ENCODE measurements at places on chromosomes 2 and 18.

DNA sequence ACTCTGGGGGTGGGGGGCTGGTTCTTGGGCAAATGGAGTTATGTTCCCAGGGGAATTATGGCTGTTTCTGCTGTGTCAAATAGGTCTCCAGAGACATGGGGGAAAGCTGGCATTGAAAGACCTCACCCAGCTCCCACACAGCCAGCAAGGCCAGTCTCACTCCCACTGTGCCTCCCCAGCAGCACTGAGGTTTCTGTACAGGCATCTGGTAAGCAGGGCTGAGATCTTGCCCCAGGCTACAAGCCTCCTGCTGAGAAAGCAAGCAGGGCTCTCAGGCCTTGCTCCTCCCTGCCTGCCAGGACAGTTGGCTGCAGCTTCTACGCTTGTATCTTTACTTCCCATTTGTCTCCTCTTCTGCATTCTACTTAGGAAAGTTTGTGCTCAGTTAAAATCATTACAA lies 50.5 kb upstream of the FHOD3 start:
- no peak for DNase-seq

GRCh38 chr2:20137131-20137571 lies 85.7 kb upstream of the LAPTM4A start:
- no peak for DNase-seq

GRCh38 chr2:27915874-27916273 lies 25.3 kb downstream of the BABAM2 start:
- no peak for DNase-seq

GRCh38 chr2:239949075-239949474 lies 76.1 kb downstream of the NDUFA10 start:
- no peak for DNase-seq

DNA sequence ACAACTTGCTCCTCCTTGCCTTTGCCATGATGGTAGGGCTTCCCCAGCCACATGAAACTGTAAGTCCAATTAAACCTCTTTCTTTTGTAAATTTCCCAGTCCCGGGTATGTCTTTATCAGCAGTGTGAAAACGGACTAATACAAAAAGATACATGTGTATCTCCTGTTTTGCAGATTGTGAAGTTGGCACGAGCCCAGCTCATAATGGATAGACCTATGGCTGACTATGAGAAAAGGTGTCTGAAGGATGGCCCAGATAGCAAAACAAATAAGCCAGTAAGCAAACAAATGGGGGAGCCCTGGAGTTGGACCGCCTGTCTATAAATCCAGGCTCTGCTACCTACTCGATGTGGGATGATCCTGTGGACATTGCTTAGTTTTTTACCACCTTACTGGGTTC lies 15.5 kb upstream of the PRKCE start:
- DNase-seq = no peak

- DNase-seq = no peak
These were observed 143.8 kb downstream of the MEIS1 start for GRCh38 chr2:66578687-66579106.

DNA sequence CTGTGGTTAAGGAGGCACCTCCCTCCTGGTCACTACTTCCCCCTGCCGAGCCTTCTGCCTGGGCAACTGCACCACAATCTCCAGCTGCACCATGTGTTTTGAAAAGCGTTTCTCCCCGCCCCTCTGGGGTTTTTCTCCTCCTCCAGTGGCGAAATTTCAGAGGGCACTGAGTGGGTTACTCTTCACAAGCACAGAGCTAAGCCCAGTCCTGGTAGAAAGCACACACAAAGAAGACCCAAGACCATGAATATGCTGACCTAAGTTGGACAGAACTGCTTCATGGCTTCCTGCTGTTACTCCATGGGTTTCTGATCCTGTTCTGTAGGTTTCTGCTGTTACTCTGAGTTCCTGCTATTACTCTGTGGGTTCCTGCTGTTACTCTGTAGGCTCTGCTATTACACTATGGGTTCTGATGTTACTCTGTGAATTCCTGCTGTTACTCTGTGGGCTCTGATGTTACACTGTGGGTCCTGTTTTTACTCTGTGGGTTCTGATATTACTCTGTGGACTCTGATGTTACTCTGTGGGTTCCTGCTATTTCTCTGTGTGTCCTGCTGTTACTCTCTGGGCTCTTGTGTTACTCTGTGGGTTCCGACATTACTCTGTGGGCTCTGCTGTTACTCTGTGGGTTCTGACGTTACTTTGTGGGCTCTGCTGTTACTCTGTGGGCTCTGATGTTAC lies 216.6 kb downstream of the RTP5 start:
- peak; percentile 12 for DNase-seq

GRCh38 chr18:42413870-42414269 lies 458.8 kb downstream of the PIK3C3 start:
- no peak for DNase-seq

DNA sequence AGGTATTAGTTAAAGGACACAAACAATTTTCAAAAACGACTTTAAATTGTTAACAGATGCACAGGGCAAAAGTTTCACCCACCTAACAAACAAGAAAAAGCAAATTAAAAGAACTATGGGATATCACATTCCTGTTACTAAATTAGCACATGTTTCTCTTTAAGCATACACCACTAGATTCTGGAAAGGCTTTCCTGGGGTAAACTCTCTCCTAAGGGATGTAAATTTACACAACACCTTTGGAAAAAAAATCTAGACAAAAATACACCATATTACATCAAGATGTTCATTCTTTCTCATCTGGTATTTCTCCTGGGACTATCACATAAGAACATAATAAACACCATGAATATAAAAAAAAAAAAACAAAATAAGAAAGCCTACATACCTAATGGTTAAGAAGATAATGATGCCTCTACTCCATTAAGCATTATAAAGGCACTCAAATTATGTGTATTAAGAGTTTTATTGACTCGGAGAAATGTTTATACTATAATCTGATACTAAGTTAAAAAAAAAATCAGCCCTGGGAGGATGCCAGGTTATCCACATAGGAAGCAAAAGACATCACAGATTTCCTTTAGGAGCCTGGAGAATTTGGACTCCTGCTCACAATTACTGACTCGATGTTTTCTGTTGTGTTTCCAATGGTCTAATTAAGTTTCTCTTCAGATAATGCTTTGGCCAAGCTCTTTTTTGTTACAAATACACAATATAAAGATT lies 82.8 kb upstream of the AFF3 start:
- no peak for DNase-seq

GRCh38 chr18:28331551-28331950 lies 154.6 kb upstream of the CDH2 start:
- DNase-seq = no peak

GRCh38 chr18:48914581-48915251 lies 36.0 kb downstream of the SMAD7 start:
- DNase-seq = no peak

- DNase-seq = peak; percentile 13
These were observed 157.4 kb downstream of the TAF4B start for GRCh38 chr18:26383454-26384270.

- no peak for DNase-seq
These were observed 37.0 kb downstream of the CD8B2 start for GRCh38 chr2:106523976-106524665.

DNA sequence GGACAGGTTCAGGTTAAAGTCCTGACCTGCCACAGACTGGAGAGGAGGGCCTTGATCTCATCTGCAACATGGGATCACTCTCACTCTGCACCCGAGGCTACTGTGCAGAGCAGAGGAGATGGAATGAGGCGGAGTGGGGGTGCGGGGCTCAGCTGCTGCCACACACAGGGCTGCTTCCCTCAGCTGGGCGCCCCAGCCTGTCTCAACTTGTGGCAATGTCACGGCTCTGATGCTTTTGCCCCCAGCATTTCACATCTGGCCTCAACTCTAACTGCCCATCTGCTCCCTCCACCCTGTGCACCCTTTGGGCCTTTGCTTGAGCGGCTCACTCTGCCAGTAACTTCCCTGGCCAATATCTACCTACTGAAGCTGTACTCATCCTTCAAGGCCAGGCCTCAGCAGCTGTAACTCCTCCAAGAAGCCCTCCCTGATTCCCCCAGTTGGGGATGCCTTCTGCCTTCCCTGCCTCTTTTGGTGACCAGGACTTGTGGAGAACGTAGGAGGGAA lies 70.3 kb downstream of the POLR1A start:
- no peak for DNase-seq

DNA sequence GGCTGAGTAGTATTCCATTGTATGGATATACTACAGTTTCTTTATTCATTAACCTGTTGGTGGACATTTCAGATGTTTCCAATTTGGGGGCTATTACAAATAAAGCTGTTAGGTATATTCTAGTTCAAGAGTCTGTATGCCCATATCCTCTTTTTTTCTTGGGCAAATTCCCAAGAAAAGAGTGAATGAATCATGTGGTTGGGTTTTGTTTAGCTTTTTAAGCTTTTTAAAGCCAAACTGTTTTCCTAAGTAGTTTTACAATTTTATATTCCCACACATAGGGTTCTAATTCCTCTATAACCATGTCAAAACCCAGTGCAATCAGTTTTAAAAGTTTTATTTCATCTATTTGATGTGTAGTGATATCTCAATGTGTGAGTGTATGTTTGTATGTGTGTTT lies 44.9 kb upstream of the BAZ2B start:
- DNase-seq = no peak

DNA sequence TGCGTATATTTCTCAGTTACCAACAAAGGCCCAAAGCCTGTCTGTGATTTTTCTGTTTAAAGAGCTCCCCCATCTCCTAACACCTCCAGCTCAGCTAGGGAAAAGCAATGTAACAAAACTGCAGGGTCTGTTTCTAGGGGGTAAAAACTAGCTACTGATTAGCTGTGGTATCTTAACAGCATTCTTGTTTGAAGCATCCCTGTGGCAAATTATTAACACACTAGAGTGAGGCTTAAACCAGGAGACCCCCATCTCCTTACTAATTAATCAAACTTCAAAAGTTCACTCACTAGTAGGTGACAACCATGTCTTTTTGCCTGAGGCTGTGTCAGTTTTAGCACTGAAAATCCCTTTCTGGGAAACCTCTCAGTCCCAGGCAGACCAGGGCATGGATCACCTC lies 186.2 kb upstream of the PARD3B start:
- DNase-seq = no peak

GRCh38 chr18:34701911-34702310 lies 8.2 kb upstream of the DTNA start:
- no peak for DNase-seq

GRCh38 chr18:79853303-79853992 lies 55.7 kb downstream of the KCNG2 start:
- DNase-seq = no peak

DNA sequence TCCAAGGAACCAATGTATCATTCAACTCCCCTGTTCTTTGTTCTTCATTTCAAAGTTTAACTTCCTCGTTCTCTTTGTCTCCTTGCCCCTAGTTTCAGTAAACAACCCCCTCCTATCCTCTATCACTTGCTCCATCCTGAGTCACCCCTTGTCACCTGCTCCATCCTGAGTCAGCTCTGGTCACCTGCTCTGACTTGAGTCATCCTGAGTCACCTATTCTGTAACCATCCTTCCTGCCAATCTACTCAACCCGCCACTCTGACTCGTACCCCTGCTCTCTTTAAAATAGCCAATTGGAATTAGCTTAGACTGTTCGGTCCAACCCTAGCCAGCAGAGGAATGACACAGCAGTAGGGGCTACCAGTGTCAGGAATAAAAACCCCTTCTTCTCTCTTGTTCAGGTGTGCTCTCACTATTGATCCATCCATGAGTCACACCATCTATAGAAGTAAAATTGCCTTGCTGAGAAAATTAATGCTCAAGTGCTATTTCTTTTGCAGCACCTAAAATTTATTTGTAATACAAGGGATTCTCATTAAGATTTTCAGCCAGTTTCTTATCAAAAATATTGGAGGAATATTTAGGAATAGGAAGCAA lies 326.8 kb downstream of the AKAIN1 start:
- DNase-seq = no peak

DNA sequence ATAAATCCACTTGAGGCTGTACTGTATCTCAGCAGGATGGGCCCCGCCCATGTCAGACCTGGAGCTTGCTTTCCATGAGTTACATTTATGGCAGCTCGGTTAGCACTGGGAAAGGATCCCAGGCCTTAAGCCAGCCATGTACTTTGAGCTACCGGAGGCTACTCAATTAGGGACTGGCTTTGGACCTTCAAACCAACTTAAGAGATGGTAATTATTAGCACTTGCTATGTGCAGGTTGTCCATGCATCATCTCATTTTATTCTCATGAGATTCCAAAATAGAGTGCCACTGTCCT lies 64.4 kb downstream of the ACTR2 start:
- no peak for DNase-seq

GRCh38 chr2:212592695-212593094 lies 54.1 kb upstream of the ERBB4 start:
- no peak for DNase-seq

DNA sequence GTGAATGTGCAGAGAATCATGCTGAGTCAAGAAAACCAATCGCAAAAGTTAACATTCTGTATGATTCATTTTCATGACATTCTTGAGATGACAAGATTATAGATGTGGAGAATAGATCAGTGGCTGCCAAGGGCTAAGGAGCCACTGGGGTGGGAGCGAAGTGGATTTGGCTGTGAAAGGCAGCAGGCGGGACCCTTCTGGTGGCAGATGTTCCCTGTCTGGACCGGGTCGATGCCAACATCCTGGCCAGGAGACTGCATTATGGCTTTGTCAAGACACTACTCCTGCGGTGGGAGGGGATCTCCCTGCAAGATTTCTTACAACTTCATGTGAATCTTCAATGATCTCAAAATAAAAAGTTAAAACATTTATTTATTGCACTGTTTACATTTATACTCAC lies 427.9 kb downstream of the GALR1 start:
- DNase-seq = no peak

DNA sequence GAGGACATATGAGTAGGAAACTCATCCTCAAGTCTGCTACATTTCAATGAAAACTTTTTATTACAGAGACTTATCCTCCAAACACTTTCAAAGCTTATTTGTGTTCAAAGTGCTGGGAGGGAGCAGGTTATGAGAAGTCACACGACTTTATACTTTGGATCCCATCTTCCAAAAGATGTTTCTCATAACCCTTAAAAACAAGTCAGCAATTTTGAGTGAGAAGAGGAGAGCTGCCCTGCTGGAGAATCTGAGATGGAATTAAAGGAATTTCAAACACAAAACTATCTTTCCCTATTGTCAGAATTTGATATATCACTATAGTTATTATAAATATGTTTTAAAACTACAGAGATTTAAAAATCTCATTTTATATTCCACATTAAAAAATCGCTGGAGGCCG lies 45.8 kb downstream of the ROCK2 start:
- DNase-seq = no peak

- DNase-seq = no peak
These were observed 55.2 kb upstream of the RIOK3 start for GRCh38 chr18:23397907-23398306.

GRCh38 chr18:79753391-79753851 lies 44.3 kb upstream of the KCNG2 start:
- DNase-seq = no peak

GRCh38 chr2:168471163-168471475 lies 15.0 kb downstream of the CERS6 start:
- DNase-seq = no peak

GRCh38 chr2:71923143-71923525 lies 224.5 kb downstream of the CYP26B1 start:
- no peak for DNase-seq

- no peak for DNase-seq
These were observed 69.9 kb upstream of the MAPRE2 start for GRCh38 chr18:34971313-34971712.

Measured in CD4-positive, alpha-beta T cell treated with Interleukin-6 at 100 ng/mL for 8 hours (primary cell).